ENCODE measurements at places on chromosomes 11 and 22.
A peak's percentile ranks its signal among the peaks of the same experiment; 100 is the strongest.

DNA sequence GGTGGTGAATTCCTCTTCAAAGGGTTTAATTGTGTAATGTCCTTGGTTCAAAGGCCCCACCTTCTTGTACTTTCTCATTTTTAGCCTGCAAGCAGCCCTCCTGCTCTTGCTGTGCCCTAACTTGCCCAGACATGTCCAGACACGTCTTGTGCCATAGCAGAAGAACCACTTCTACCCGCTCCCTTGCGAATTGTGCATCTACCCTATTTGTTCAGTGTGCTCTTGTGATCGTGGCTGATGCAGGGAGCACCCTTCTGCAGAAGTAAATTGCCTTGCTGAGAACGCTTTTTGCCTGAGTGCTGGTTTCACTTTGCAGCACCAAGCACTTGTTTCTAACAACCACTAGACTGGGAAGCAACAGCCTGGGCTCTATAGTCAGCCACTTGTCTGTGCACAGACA is 249.4 kb downstream of the SBF2 start:
- no peak for DNase-seq

- no peak for DNase-seq
Observed at GRCh38 chr11:115166820-115167219, 337.4 kb downstream of the CADM1 start.

GRCh38 chr11:57514538-57515331 is 767 bp downstream of the SLC43A1 start:
- DNase-seq, result peak; percentile 33

DNA sequence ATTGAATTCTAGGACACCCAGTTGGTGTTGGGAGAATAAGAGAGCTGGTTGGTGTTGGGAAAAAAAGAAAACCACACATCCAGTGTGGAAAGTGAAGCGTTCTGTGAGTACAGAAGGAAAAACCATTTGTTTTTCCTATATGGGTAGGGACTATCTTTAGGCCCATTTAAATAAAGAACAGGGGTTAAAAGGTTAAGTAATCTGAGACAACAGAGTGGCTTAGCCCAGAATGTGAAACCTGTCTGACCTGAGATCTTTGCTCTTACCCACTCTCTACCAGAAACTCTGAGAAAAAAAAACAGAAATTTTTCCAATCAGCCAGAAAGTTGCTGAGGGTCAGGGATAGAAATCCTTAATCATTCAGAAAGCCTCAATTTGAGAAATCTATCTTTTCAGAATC is 59.8 kb upstream of the LRRC55 start:
- no peak for DNase-seq

DNA sequence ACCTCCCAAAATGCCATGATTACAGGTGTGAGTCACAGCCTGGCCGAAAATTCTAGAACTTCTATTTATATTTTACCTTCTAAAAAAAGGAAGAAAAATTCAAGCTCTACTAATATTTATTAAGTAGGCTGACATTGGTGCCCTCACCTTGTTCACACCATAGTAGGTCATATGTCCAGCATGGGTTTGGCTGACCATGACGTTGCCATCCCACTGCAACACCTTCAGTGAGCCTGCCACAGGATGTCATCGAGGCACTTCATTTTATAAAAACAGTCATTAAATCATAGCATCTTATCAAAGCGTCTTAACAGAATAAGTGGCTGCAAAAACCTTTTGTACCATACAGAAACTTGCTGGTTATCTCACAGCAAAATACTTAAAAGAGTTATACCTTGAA is 58.3 kb downstream of the LRRC32 start:
- DNase-seq, result no peak

- no peak for DNase-seq
Observed at GRCh38 chr11:84322211-84322610, 1036.0 kb upstream of the CCDC90B start.
